ENCODE measurements at places on chromosomes 6 and 20.

- DNase-seq, result no peak
Observed at GRCh38 chr6:41167173-41167963, 4.5 kb upstream of the TREM2 start.

- no peak for DNase-seq
Observed at GRCh38 chr6:36566418-36566905, 19.2 kb upstream of the STK38 start.

GRCh38 chr6:72758901-72759300 lies 137.0 kb downstream of the KCNQ5 start:
- DNase-seq, result no peak

- no peak for DNase-seq
Observed at GRCh38 chr6:20362623-20363022, 39.1 kb upstream of the E2F3 start.

DNA sequence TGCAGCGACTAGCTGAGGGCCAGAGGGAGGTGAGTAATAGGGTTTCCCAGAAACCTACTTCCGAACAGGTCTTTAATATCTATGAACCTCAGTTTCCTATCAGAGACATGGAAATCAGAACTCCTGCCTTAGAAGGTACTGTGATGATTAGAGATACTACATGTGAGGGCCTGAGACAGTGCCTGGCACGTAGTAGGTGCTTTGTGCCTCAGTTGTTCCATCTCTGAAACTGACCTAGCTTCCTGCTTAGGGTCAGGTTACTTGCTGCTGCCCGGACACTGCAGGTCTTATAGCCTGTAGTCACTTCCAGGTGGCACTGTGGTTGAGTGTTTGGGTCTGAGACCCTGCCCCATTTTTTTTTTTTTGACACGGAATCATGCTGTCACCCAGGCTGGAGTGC lies 20.9 kb downstream of the RAB44 start:
- DNase-seq, result no peak

DNA sequence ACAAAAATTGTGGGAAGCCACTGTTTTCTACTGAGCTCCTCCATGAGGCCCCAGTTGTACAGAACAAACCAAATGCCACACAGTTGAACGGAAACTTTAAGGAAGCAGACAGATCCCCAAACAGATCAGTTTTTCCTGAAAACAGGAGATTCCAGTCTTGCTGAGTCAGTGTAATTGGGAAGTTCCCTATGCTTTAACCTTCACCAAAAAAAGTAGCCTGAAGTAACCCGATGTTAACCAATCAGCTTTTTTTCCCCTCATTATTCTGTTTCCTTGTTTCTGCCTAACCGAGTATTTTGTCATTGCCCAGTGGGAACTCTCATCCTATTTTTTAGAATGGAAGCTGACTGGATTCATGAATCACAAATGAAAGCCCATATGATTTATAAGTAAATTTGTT lies 36.7 kb downstream of the MARCKS start:
- no peak for DNase-seq
